ENCODE measurements at places on chromosomes 6 and 20. TPM values are rescaled to one million over a fixed set of nuclear protein-coding genes. Genes with fewer than 3 reads are reported as not detected.

DNA sequence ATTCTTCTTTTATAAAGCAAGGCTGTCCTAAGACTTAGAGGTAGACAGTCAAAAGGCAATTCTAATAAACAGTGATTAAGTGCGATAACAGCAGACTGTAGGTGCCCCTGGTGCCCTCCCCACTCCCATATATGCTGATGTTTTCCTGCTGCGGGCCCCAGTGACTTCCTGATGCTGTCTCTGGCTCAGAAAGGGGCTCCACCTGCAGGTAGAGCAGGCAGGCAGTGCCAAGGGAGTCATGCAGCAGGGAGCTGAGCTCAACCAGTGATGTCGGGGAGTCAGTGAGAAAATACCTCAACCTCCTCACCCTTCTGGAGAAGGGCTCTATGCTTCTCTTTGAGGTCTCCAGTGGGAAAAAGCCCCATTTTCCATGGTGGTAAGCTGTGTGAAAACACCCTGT is 126.7 kb upstream of the SSTR4 start:
- no peak for DNase-seq

DNA sequence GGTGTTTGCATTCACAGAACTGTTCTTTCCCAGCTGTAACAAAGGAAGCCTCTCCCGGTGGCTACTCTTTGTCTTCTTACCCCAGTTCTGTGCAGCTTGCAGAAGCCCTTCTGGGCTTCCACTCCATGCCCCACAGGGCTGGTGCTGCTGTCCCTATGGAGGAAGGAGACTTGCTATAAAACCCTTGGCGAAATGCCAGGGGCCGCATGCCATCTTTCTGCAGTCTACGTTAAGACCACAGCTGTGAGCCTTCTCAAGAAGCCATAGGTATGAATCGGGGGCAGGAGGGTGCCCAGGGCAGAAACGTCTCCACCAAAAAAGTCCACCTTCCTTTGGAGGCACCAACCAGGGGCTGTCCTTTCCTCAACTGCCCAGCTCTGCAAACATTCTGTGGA is 60.7 kb downstream of the PRND start:
- DNase-seq: no peak

- DNase-seq: no peak
Observed at GRCh38 chr20:41007481-41007880, 21.1 kb upstream of the TOP1 start.

GRCh38 chr20:60785785-60786184 is 466.3 kb upstream of the CDH4 start:
- no peak for DNase-seq

- no peak for DNase-seq
Observed at GRCh38 chr20:36270744-36271638, 34.7 kb downstream of the AAR2 start.

DNA sequence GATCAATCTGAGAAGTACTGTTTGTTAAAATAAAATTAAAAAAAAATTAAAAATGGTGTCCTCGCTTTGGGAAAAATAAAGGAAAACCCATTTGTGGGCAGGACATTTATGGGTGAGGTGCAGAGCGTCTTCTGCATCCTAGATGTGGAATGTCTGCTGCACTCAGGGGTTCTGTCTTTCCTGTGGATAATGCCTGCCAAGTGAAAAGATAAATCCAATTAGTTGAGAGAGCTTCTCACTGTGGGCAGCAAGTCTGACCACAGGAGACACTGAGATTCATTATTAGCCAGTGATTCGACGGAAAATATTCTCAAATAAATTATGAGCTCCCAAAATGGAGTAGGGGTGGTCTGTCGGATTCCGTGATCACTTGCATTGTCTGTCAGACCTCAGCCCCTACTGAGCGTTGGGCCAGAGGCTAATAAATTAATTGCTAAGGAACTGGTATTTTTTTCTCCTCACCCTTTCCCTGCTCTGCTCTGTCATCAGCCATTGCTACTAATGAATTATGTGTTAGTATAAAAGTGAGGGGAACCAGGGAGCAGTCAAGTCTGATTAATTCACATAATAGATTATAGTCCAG is 10.0 kb downstream of the GMPR start:
- DNase-seq: no peak

DNA sequence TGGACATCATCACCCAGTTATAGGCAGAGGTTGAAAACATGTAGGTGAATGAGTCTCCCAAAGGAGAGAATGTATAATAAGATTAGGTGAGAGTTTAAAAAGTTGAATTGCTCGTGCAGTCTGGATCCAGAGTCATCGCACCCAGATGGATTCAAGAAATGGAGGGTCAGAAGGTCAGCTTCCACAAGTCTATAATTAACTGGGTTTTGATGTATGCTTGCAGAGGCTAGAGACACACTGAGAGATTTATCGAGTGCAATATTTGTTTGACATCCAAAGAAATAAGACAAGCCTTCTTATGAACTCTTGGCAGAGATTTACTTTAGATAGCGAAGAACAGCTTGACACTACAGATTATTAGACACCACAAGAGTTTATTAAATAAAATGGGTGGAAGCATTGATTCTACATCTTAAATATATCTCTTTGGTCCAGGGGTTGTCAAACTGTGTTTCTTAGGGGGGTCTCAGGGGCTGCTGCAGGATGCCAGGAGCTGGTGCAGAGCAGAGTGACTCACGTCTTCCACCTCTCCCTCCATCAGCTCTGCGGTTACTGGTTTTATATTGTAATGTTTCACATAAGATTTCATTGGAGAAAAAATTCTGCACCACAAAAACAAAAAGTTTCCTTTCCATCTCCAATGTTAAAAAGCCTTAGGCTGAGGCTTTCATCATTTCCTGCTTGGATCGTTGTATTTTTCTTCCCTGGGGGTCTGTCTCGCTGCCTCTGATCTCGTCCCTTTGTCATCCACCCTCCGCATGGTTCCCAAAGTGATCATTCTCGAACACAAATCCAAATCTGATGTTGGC is 176.2 kb upstream of the AHI1 start:
- DNase-seq: no peak

DNA sequence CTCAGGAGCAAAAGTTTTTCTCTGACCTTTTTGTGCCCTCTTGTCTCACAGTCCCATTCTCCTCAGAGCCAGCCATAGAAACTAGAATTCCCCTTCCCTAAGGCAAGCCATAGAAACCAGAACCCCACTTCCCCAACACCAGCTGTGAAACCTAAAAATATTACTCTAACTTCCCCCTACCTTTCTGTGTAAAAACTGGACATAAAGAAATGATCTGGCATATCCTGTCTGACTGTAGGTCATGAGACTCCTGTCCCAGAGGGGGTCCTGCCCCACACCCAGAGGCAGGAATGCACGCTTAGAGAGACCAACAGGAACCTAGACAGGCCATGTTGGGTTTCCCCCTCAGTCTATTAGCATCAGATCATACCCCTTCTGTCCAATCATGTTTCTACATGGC is 140.6 kb upstream of the SLC22A16 start:
- no peak for DNase-seq

DNA sequence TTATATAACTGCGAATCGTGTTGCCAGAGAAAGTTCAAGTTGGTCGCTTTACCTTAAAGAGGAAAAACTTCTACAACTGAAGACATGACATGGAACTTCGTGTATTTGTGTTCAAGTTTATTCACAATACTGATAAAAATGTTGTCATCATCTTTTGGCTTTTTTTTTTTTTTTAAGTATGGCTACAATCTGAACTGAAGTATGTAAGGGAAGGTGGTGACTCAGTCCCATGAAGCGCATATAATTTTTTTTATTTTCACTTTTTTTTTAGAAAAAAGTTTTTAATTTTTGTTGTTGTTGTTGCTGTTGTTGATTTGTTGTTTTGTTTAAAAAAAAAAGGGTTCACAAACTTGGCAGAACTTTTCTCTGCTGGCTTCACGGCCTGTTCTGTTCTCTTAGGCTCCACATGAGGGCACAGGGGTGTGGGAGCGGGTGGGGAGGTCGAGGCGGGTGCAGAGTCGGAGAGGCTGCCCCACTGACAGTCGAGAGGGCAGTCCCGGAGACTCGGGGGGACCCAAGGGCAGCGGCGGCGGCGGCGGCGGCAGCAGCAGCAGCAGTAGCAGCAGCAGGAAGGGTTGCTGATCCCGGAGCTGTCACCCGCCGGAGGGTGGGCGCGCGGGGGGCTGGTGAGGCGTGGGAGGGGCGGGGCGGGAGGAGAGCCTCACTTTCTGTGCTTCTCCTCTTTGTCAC is 17.0 kb downstream of the TFAP2A start:
- no peak for DNase-seq

DNA sequence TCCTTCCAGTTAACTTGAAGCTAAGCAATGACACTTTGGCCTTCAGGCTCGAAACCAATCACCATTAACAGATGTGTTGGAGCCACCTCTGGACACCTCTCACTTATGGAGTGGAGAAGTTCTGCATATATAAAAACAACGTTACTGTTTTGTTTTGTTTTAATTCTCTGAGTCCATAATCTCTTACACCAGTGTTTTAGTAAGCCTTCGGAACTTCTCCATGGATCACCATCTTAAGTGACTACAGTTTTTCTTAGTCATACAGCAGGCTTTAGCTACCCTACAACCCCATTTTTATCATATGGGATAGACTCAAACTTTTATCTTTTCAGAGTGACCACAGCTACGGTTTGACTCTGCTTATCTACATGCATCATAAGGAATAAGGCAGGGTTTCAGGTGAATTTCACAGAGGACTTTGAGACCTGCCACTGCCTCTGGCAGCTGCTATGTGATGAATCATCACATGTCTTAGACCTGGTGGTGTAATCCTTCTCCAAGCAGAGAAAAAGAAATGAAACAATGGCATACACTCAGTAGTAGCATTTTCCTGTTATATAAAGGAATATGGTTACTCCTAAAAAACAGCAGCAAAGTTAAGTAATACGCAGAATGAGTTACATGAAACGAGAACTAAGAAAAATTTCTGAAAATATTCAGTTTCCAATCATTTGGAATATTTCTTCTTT is 5.5 kb upstream of the HDDC2 start:
- DNase-seq: peak; percentile 37

GRCh38 chr6:34865107-34865506 is 22.7 kb downstream of the TAF11 start:
- peak; percentile 16 for DNase-seq

- peak; percentile 9 for DNase-seq
Observed at GRCh38 chr20:61980647-61981583, 84.8 kb downstream of the TAF4 start.

- DNase-seq: peak; percentile 72
Observed at GRCh38 chr6:140319209-140319608, 944.8 kb upstream of the CITED2 start.

DNA sequence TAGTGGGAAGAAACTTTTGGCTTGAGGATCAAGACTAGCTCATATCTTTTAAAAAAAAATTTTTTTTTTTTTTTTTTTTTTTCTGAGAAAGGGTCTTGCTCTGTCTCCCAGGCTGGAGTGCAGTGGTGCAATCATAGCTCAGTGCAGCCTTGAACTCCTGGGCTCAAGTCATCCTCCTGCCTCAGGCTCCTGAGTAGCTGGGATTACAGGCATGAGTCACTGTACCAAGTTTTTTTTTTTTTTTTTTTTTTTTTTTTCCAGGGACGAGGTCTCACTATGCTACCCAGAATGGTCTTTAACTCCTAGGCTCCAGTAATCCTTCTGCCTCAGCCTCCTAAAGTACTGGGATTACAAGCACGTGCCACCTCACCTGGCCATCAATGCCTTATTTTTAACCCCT is 27.9 kb downstream of the GCLC start:
- no peak for DNase-seq

GRCh38 chr20:31711179-31712111 is 11.2 kb downstream of the BCL2L1 start:
- no peak for DNase-seq

- DNase-seq: no peak
Observed at GRCh38 chr6:34374069-34374468, 18.4 kb downstream of the NUDT3 start.

DNA sequence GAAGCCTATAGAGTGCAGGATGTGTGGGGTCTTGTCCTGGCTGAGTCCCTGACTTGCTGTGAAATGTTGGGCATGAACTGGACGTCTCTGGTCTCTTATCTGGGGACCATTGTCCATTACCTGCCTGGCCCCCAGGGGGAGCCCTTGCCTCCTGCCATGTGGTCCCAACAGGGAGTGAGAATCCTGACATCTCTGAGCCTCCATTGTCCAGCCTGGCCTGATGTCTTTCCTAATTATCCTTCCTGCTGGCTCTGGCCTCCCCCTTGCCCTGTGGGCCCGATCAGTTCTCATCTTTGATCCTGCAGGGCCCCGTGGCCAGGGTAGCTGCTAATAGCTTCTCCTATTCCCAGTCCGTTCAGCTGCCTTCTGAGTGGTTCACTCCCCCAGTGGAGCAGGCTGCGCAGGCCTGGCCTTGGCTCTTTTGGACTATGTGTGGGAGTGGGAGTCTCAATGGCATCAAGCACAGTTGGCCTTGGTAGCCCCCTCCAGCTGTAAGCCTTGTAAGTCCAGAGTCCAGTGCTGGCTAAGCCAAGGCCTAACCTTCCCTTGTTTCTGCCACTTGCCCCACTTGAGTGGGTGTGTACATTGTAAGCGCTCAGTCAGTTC is 77.9 kb upstream of the RALY start:
- no peak for DNase-seq

DNA sequence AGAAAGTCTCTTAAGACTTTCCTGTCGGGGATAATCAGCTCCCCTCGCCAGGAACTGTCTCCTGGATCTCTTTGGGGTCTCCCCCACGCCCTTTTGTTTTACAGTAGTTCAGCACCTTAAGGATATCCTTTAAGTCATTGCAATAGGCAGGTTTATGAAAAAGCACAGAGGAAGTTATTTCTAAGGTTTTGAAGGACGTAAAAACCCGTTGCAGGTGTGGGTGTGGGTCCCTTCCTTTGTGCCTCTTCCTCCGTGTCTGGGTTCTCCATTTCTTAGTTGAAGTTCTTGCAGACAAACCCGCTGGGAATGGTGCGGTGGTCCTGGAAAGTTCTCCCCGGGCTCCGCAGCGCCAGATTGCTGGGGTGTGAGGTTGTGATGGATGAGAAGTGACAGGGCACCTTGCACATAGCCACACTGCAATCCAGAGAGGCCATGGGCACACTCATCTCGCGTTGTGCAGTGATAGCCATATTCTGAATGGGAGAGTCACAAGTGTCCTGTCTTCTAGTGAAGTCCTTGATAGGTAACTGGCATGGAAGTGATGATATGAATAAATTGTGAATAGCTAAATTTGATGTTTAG is 65.2 kb downstream of the GTF2H5 start:
- no peak for DNase-seq

DNA sequence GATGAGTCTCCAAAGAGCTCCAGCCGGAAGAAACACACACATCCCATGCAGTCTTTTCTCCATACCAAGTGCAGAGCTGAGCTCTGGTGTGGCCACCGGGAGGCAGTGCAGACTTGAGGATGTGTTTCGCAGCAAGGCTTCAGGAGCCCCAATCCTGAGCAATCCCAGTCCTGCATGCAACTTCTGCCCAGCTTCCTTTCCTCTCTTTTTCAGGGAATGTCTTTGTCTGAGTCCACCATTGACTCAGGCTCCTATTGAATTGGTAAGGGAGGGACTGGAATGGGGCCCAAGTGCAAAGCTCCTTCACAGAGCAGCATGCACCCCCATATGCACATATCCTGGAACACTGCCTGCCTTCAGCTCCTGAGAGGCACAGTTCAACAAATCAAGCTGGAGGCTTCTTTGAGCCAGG is 50.5 kb upstream of the ASIP start:
- peak; percentile 91 for DNase-seq

- no peak for DNase-seq
Observed at GRCh38 chr6:84459401-84459800, 232.0 kb upstream of the CEP162 start.

LTB gene
- not detected for total RNA-seq

SHLD1 gene
- 2.0 TPM for total RNA-seq

IL20RA gene
- total RNA-seq: 0.90 TPM

CEP162 gene
- total RNA-seq: 21.4 TPM

TCP11 gene
- total RNA-seq: not detected

C20orf141 gene
- total RNA-seq: not detected

Measured in fibroblast of the aortic adventitia (primary cell).